EH (cell line): ENCODE measurements at places on chromosomes 12 and 14.

GRCh38 chr12:15045451-15045850 lies 72.6 kb downstream of the PDE6H start:
- no peak for DNase-seq

DNA sequence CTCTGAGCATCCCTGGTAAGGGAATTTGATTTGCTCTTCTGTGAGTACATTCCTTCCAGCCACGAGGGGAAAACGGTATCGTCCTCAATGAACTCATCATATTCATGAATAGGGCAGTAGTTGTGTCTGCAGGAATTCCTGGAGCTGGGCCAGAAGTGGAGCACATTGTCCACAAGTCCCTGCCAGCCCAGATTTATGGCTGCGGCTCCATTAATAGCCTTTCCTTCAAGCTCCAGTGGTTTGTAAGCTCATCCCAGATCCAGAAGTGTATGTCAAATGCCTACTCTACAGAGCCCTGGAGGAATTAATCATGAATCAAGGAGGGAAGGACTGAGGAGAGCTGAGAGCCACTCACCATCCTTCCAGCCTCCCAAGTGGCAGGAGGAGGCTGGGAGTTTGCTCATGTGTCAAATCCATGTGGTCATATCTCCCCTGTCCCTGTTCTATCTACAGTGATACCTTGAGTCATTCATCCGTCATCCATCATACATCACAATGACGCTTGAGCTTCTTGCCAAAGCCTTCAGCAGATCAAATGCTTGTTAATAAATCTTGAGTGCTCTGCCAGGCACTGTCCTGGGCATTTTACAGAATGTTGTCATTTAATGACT lies 65.5 kb downstream of the SVOP start:
- peak; percentile 58 for DNase-seq

- no peak for DNase-seq
Observed at GRCh38 chr12:32777691-32778175, 22.0 kb upstream of the YARS2 start.

- DNase-seq, result no peak
Observed at GRCh38 chr12:29374913-29375312, 6.1 kb downstream of the ERGIC2 start.

DNA sequence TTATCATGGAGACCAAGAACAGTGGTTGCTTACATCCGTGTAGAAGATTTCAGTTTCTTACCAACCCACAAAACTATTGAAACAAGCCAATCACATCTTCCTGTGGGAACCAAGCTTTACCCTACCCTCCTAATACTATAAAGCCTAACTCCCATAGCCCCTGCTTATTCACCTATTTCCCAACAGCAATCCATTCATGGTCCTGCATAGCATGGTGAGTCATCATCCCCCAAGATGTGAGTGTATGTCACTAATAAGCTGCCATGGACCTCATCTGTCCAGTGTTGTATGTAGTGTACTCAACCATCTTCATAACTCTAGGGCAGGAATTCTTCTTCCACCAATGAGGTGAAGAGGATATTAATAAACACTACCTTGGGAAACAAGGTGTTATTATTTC lies 1620.4 kb upstream of the FLRT2 start:
- DNase-seq, result no peak

- no peak for DNase-seq
Observed at GRCh38 chr12:110581931-110582275, 1.2 kb downstream of the PPTC7 start.

GRCh38 chr14:71960494-71961353 lies 28.5 kb downstream of the RGS6 start:
- no peak for DNase-seq

DNA sequence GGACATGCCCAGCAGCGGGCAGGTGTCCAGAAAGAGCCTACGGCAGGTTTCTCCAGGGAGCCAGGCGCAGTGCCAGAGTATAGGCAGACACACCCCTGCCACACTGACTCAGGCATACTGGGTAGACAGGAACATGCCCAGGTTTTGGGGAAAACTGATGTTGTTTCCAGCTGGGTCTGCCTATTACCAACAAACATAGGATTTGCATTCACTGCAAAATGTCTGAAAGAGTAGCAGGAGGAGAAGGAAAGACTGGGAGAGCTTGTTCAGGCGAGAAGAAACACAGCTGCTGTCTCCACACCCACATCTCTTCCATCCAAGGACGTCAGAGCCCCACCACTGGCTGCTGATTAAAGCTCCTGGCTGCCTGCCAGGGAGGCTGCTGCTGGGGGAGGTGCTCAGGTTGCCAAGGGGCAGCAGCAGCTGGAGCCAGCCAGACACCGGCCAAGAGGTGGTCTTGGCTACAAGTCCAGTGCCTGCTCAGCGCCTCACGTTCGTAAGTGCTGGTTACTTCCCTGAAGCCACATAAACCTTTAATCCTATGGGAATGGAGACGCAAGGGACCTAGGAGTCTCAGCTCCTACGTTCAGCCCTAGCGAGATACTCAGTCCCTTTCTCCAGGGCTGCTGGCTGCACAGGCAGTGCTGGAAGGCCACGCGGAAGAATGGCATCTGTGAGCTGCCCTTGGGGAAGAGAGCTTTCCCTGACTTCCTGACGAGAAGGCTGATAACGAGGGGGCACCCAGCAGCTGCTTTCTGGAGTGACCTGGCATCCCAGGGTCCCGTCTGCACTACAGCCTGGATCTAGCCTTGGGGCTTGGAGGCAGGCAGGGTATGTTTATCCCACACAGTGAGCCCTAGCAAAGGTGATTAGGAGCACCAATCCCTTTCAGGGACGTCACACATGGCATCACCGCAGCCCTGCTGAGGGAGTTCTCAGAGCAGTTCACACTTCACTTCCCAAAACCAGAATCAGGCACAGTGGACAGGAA lies 58.1 kb downstream of the PLEKHG3 start:
- DNase-seq, result peak; percentile 84

GRCh38 chr12:122643207-122643805 lies 59.9 kb downstream of the HCAR2 start:
- no peak for DNase-seq

DNA sequence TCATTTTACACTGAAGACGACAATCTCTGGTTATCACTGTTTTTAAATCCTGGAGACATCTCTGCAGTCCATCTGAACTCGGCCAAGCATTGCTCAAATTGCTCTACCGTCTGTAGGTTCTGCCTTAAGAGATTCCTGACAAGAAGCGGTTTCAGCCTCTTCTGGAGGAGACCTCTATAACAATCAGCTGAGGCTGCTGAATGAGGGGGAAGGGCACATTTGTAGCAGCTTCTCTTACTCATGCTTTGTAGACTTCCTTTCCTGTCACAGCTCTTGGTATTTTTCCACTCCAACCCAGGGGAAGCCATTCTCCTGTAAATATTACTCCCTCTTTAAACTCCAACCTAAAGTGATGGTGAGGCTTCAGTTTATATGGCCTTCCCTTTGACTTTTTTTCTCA lies 3.0 kb downstream of the ARG2 start:
- peak; percentile 90 for DNase-seq

DNA sequence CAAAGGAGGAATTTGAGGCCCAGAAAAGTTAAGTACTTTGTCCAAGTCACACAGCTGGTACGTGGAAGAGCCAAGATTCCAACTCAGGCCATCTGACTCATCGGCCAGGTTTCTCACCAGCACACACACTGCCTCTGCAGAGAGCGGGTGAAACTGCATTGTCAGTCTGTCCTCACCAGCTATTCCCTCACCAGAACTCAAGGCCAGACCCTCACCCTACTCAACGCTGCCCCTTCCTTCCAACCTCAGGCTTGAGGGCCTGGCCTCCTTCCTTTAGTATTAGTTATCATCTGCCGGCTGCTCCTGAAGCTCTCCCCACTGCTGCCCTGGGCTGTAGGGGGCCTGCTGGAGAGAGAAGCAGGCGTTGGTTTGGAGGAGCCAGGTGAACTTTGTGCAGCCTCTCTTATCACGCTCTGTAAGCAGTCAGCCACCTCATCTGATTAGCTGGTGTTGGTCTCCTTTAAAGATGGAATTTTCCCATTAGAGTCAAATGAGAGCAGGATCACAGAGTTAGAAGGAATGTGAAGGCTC lies 16.6 kb upstream of the PLEK2 start:
- DNase-seq, result peak; percentile 65

DNA sequence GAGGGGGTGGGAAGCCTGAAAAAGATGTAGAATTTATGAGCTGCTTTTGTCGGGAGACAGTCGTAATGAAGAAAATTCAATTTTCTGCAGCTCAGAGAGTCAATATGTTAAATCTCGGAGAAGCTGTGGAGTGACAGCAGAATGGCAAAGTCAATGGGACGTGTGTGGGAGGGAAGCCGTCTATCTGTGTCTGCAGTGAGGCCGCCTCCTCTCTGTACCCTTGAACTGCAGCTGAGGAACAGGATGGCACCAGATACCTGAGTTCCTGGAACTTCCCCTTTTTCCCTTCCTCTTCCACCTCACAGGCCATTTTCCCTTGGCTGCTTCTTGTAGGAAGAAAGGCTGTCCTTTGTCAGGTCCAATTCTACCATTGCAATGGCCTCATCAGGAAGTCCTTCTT lies 9.3 kb upstream of the CALCOCO1 start:
- no peak for DNase-seq

- DNase-seq, result peak; percentile 33
Observed at GRCh38 chr12:99910342-99910741, 74.4 kb downstream of the ANKS1B start.

DNA sequence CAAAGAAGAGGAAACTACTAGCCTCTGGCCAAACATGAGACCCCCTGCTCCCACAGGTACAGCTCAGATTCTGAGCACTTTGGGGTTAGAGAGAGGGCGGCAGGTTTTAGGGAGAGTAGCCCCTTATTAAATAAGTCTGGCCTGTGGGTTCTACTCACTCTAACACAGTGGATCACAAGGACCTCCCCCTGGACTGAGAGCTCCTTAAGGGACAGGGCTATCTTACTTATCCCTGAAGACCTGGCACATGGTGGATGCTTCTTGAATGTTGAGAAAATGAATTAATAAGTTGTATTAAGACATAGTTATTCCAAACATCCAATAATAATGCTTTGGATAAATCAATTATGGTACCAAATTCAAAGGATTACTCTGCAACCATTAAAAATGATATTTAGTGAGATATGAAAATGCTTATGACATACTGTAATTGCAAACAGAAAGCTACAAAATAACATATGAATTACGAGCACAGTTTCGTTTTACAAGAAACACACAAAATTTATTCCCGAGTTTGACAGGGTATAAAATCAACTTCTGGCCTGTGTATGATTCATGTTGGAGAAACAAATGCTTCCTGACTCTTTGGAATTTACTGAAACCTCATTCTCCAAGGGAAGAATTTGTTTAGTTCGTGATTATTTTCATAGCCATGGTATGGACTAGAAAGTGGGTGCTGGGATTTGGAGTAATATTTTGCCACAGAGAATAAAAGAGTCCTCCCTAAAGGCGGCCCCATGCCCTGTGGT lies 59.3 kb upstream of the BDKRB2 start:
- DNase-seq, result peak; percentile 93

DNA sequence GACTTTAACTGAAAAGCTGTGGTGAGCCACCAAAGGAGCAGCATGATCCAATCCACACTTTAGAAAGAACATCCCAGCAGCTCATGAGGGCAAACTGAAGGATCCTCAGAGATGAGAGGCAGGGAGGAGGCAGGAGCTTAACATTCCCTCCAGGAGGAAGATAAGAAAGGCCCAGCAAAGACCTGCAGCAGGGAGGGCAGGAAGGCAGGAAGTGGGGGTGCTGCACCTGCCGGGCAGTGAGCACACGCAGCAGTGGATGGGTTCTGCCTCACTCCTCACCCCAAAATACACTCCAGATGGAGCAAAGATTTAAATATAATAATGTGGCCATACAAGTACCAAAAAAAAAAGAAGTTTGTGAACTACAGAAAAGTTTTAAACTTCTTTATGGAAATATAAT lies 48.4 kb downstream of the GCH1 start:
- no peak for DNase-seq

DNA sequence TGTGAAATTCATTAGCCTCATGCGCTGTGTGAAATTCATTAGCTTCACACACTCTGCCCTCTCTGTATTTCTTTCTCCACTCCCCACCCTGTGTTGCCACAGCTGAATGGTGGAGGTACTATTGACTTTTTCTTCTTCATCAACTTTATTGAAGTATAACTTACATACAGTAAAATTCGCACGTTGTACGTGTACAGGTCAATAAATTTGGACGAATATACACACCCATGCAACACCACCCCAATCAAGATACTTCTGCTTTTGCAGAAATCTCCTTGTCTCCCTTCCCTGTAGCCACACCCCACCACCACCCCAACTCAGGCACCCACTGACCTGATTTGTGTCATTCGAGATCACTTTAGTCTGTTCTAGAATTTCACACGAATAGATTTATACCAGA lies 51.8 kb downstream of the FBXL14 start:
- DNase-seq, result no peak

DNA sequence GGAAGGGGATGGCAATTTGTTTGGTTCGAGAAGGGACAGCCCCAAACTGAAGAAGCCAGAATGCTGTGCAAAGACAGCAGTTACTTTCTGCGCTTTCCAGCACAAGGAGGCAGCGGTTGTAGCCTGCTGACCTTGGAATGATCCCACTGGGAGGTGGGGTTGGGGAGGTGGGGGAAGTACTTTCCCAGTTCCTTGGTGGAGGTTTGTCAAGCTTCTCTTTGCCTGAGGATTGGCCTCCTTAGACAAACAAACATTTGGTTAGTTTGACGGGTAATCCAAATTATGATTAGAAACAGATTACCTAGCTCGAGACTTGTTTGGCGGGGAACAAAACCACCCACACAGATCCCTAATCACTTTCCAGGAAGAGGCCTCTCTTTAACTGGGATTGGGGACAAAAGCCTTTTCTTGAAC lies 79.1 kb upstream of the EGLN3 start:
- DNase-seq, result peak; percentile 2

GRCh38 chr12:56260921-56261320 lies 2.7 kb upstream of the ANKRD52 start:
- DNase-seq, result no peak

DNA sequence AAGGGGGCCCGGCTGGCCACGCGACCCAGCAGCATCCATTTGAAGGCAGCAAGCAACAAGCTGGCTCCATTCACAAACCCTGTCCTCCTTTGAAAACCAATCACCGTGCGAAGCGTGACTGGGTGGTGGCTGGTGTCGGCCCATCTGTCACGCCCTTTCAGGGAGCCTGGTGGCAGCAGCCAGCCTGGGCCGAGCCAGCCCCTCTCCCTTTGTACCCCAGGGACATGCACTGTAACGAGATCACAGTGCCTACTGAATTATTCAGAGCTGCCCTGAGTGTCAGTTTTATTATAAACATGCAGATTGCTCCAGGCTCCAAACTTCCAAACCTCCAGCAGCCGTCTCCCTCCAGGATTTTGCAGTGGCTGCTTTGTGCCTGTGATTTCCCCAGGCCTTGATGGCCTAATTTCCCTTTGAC lies 22.3 kb upstream of the CTDSP2 start:
- peak; percentile 26 for DNase-seq

DNA sequence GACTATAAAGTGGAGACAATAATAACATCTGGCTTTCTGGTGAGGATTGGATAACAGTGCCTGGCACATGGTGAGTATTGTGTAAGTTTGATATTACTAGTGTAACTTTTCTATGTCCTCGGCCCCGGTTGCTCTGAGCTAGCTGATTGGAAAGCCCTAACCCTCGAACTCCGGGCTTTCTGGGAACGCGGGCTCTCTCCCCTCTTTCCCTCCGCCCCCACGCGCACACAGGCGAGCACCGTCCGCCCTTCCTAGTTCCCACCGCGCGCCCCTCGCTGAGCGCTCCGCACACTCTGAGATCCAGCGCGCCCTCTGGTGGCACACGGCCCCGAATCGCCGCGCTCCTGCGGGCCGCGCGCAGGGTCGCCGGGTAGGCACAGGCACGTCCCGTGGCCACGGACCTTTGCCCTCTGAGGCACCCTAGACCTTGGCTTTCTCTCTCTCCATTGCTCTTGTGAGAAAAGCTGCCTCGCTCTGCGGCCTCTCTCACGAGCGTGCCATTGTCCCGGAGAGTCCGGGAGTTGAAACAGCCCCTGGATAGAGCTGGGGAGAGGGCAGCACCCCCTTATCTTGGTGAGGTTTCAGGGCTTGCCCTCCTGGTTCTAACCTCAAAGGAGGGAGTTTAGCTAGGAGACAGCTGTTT lies 23.2 kb upstream of the ESRRB start:
- DNase-seq, result peak; percentile 33
